Activated T-cell treated with anti-CD3 and anti-CD28 coated beads, Interleukin-2, amount 50 U/mL, for 1 hour (primary cell): ENCODE measurements at places on chromosomes 13 and 19.
A peak's percentile ranks its signal among the peaks of the same experiment; 100 is the strongest.

DNA sequence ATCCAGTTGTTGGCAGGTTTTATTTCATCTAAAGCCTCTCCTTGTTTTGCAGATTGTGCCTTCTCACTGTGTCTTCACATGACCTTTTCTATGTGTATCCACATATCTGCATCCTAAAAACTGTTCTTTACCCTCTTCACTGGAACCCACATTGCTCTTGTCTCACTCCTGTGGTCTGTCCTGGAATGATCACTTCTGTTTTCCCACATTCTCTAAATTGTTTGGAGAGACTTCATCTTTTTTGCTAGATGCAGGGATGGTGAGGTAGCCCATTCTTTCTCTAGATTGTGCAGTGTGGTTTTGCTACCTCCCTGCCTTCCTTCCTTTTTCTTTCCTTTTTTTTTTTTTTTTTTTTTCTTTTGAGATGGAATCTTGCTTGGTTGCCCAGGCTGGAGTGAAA, 608.6 kb upstream of the MIR17HG start:
- no peak for DNase-seq

GRCh38 chr13:23551213-23552008, 18.8 kb upstream of the TNFRSF19 start:
- no peak for DNase-seq

DNA sequence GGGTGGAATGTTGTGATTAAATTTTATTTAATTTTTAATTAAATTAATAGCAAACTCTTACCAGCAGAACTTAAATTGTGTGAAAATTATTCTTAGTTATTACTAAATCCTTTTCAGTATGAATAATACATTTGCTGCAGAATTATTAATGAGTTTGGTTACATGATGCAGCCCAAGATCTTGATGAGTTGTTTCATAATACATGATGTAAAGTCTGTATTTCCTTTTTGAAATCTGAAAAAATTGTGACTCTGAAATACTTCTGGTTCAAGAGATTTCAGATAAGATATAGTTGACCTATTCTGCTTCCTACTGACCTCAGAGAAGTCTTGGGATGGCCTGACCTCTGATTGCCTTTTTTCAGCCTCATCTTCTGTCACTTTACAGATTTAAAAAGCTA, 11.1 kb downstream of the SAE1 start:
- DNase-seq, result no peak

DNA sequence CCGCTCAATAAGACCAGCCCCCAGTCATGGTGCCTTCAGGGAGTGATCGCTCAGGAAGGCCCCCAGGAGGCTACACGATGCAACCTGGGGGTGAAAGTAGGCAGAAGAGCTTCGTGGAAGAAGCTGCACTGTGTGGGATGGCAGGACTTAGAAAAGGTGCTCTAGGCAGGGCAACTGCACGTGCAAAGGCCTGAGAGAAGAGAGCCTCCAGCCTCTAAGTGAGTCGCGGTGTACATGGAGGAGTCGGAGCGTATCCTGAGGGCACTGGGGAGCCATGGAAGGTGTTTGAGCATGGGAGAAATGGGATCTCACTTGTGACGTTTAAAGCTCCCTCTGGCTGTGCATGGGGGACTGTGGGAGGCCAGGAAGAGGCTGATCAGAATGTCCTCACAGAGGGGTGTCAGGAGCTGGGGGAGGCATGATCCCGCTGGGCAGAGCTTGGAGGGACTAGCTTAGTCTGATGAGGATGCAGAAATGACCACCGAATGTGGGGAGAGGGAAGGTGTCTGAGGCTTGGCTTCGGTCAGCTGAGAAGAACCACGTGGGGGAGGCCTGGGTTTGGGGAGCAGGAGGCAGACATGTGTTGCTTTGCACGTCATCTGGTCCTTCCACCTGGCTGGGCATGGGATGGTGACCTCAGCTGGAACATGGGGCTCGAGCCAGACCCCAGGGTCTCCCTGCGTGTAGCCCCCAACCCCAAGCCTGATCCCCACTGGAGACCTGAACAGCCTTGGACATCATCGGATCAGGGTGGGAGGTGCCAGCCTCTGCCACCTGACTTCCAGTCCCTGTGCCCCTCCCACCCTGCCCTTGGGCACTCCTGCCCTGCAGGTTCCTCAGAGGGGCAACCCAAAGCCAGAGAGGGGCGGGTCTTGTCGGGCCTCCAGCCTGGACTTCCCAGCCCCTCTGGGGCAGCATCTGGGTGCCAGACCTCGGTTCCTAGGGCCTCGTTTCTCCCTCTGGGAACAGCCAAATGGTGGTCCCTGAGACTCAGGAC, 1.1 kb downstream of the APC2 start:
- no peak for DNase-seq

GRCh38 chr19:1417681-1418495, 10.5 kb downstream of the DAZAP1 start:
- DNase-seq, result no peak

GRCh38 chr19:49133621-49134454, 14.5 kb downstream of the PPFIA3 start:
- peak; percentile 70 for DNase-seq

- DNase-seq, result no peak
These were observed 416.1 kb downstream of the ZNF536 start for GRCh38 chr19:30788105-30788765.

DNA sequence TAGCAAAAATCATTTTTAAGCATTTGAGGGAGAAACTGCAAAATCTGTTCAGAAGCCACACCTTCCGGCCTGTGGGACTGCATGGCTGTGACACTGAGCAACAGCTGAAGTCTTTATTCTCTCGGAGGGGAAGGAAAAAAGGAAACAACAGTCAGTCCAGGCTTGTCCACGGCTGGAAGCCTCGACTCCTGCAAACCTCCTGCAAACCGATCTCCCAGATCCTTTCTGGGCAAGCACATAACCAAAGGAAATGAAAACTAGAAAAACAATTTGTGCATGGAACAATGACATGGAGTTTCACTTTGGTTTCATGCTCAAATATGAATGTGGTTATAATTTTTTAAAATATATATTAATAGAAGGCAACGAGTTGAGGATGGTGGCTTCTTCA, 1.0 kb downstream of the COL4A1 start:
- DNase-seq, result no peak

DNA sequence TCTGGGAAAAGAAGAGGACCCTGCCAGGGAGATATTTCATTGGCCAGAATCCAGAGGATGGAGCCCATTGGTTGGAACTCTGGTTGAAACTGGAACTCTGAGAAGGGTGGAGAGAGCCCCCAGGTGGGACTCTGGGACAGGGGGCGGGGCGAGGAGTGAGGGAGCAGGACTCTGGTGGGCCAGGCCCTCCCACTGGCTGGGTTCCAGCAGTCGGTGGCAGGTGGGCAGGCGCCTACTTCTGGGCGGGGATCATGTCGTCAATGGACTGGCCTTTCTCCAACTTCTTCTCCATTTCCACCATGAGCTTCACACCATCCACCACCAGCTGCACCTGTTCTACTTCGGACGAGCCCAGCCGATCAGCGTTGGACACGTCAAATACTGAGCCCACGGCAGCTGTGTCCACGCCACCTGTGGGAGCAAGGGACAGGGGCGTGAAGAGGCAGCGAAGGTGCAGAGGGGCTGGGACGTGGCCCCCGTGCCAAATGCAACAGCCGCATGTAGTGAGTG, 16.1 kb downstream of the CKM start:
- no peak for DNase-seq

GRCh38 chr13:91714855-91715254, 316.4 kb downstream of the GPC5 start:
- DNase-seq, result no peak

DNA sequence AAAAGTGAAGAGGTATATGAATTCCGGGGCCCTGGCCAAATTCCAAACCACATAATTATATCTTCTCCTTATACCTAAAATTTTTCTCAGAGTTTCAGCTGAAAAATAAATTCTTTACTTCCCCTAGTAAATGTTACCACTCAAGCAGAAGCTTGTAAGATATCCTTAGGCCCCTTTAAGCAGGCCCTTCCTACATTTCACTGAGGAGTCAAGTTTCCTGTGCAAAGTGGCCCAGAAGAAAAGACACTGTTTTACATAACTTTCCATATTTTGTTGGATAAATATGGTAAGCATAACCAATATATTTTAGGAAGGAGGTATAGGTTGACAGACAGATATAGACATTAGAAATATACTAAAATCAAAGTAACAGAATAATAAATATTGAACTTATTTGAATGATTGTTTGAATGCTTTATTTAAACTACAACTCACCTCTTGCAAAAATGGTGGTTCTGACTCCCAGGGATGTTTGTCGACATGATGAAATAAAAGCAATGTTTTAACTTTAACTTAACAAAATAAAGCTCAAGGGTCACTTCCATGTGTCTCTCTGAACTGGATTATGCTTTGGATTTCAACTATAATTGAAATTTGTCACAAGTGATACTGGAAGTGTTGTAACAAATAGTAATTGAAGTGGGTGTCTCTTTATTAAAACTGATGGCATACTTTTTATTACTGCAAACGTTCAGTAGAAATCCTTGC, 141.2 kb downstream of the SPRY2 start:
- no peak for DNase-seq

DNA sequence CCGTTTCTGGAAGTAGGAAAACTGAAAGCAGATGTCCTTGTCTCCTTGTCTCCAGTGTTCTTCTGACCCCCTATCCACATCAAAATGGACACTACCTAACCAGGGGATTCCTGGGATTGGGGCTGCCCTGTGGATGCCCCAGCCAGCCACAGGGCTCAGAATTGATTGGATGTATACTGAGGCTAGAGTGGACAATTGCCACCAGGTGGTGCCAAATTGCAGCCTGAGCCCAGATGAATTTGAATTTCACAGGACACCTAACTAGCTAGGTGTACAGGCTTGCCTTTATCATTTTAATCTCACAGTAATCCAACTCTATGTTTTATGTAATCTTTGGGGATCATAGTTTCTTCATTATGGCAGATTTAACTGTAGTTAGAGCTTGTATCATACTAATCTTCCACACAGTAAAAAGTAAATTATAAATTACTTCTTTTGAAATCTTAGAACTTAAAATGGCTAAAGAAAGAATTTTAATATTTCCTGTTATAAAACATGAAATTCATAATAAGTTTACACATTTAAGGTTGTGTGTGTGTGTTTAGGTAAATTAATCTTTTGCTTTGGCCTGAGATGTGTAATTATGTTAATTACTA, 58.0 kb downstream of the PIBF1 start:
- DNase-seq, result peak; percentile 35

- peak; percentile 46 for DNase-seq
These were observed 112.2 kb upstream of the GPR12 start for GRCh38 chr13:26872525-26873385.

GRCh38 chr13:21657538-21657937, 13.3 kb upstream of the FGF9 start:
- DNase-seq, result no peak

- DNase-seq, result peak; percentile 71
These were observed 12.2 kb upstream of the RELB start for GRCh38 chr19:44988896-44989556.

GRCh38 chr13:29165840-29166239, 345.7 kb downstream of the MTUS2 start:
- DNase-seq, result no peak

GRCh38 chr13:92900446-92900845, 326.2 kb upstream of the GPC6 start:
- DNase-seq, result no peak

DNA sequence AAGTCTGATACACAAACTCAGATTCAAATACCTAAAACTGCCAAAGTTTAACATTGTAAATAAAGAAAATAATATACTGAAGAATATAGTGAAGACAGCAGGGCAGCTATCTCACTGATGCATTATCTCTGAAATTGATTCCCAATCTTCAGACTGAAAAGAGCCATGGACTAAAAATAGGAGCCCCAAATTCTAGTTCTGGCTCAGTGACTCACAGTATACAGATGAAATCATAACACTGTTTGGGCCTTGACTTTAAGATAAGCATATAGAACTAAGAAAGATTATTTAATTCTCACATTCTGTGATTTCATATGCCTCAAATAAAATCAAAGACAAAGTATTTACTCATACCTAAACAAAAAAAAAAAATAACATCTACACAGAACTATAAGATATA, 53.9 kb downstream of the RBM26 start:
- DNase-seq, result no peak
